Kidney glomerular epithelial cell (primary cell): ENCODE measurements at places on chromosomes 5 and 9.

DNA sequence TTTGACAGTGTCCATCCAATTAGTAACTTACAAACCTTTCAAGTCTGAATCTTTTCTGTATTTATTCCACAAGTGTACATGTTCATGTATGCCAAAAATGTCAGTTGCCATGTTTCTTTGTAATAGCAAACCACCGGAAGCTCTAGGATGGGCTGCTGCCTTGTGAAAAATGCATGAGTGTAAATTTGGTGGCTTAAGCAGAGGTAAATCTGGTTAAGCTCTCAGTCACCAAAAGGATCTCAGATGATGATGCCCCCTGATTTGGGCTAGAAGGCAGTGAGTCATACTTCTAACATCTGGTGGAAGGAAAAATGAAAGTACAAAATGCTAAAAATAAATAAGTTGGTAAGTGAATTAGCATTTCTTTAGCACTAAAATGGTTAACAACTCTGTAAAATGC is 567.5 kb downstream of the ELAVL2 start:
- no peak for DNase-seq

- DNase-seq: no peak
Measured at GRCh38 chr5:142295084-142295758, 29.6 kb downstream of the SPRY4 start.

- no peak for DNase-seq
Measured at GRCh38 chr9:75979362-75979761, 88.9 kb downstream of the PCSK5 start.

GRCh38 chr5:160092960-160093707 is 26.1 kb downstream of the PWWP2A start:
- no peak for DNase-seq

- no peak for DNase-seq
Measured at GRCh38 chr5:35859101-35859661, 2.5 kb downstream of the IL7R start.

GRCh38 chr5:81006947-81007636 is 46.9 kb downstream of the RASGRF2 start:
- DNase-seq: no peak

DNA sequence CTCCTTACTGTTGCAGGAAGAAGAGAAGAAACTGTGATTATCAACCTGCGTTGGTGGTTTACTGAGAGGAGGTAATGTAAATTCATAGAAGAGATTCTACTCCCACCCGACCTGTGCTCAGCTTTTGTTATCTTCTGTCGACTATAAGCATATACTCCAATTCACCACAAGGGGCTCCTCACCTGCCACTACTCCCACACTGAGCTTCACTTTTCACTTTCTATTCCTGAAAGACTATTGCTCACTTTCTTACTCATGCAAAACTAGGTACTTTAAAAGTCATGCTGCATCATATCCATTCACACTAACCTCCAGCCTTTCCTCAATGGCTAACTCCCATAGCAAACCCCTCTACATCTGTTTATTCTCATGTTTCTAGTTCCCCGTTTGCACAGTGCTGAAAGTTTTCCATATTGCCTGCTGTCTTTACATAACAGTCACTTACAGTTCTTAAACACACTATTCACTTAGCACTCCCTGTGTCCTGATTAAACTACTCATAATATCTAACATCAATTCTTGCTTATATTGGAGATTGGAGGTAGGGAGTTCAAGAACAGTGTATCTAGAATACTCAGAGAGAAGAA is 1062.6 kb downstream of the NR2F1-AS1 start:
- peak; percentile 54 for DNase-seq

- no peak for DNase-seq
Measured at GRCh38 chr5:135759149-135759784, 75.2 kb upstream of the SLC25A48 start.

GRCh38 chr5:100746730-100747129 is 156.4 kb downstream of the ST8SIA4 start:
- DNase-seq: no peak
